ENCODE measurements at places on chromosomes 2 and 18.

DNA sequence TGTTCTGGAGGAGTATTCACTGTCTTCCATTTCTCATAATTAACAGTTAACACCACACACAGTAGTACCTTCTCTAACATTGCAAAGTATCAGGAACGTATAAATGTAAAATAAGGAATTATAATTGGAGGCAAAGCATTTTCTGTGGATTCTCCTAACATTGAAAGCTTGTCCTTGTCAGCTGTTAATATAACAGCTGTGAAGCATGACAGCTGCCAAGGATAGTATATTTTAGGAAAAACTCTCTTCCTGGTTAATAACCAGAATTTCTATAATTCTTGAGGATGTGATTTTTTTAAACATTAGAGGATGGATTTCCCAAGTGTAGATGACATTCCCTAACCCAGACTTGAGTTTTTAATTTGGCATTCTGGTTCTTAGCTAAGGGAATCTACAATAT is 110.3 kb downstream of the EPC2 start:
- no peak for DNase-seq

DNA sequence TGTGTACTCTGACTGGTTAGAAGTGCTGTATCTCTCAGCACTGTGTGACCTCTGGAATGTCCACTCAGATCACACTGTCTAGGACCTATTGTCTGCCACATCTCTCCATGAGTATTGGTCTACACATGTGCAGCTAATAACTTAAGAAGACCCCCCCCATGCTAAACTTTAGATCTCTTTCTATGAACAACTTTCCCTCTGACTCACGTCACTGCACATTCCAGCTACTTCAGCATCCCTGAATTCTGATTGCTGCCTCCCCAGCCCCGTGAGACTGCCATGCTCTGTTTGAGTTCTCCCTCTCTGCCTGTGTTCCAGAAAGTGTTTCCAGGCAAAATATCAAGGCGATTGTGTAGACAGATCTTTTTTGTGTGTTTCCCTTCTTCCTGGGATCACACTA is 41.8 kb downstream of the RAPGEF4 start:
- no peak for DNase-seq

DNA sequence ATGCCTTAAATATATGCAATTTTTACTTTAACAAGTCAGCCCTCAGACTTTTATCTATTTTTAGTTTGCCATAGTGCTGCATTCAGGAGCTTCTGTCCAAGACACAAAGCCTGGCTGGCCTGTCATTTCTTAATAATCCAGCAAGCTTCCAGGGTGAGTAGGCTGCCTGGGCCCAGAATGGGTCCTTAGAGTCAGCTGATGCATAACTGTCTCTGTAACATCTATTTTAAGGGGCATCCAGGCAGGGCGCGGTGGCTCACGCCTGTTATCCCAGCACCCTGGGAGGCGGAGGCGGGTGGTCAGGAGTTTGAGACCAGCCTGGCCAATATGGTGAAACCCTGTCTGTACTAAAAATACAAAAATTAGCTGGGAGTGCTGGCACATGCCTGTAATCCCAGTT is 11.8 kb upstream of the GNLY start:
- DNase-seq: no peak

GRCh38 chr2:10957391-10957790 is 45.7 kb downstream of the KCNF1 start:
- DNase-seq: no peak

GRCh38 chr2:169005080-169005598 is 26.0 kb downstream of the ABCB11 start:
- DNase-seq: no peak

DNA sequence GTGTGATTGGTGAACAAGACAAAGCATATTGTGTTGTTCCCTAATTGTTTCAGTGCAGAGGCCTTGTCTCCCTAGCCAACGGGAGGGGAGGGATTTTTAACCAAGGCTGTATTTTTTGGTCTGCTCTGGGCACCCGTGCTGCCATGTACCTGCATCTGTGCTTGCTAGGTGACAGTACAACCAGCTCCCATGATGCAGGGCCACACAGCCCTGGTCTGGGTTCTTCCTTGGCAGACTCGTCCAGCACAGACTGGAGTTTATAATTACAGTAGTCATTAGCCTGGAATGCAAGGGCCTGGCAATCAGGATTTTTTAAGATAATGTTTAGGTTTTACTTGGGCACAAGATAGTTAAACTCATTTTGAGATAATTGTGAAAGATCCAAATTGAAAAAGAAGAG is 36.4 kb downstream of the TCF7L1 start:
- no peak for DNase-seq

- DNase-seq: no peak
Measured at GRCh38 chr18:63817441-63818051, 42.3 kb downstream of the SERPINB7 start.

GRCh38 chr2:231685349-231686191 is 22.8 kb upstream of the PTMA start:
- no peak for DNase-seq

GRCh38 chr2:48332286-48332685 is 197.7 kb upstream of the STON1 start:
- no peak for DNase-seq

GRCh38 chr2:157625296-157625695 is 3.4 kb downstream of the ACVR1C start:
- no peak for DNase-seq

DNA sequence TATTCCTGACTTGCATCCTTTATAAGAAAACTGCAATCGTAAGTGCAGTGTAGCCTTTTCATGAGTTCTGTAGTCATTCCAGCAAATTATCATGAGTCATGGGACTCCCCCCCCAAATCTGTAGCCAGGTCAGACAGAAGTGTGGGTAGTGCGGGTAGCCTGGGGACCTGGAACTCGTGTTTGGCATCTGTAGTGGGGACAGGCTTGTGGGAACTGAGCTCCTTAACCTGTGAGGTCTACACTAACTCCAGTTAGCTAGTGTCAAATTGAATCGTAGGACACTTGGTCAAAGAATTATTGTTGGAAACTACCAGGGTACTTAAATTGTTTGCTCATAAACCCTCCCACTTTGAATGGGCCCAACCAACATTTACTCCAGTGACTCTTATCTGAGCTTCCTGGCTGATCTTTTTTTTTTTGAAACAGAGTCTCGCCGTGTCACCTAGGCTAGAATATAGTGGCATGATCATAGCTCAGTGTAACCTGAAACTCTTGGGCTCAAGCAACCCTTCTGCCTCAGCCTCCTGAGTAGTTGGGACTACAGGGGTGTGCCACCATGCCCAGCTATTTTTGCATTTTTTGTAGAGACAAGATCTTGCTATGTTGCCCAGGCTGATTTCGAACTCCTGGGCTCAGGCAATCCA is 12.4 kb downstream of the PFN4 start:
- no peak for DNase-seq

- no peak for DNase-seq
Measured at GRCh38 chr18:10477121-10477862, 22.9 kb downstream of the APCDD1 start.

DNA sequence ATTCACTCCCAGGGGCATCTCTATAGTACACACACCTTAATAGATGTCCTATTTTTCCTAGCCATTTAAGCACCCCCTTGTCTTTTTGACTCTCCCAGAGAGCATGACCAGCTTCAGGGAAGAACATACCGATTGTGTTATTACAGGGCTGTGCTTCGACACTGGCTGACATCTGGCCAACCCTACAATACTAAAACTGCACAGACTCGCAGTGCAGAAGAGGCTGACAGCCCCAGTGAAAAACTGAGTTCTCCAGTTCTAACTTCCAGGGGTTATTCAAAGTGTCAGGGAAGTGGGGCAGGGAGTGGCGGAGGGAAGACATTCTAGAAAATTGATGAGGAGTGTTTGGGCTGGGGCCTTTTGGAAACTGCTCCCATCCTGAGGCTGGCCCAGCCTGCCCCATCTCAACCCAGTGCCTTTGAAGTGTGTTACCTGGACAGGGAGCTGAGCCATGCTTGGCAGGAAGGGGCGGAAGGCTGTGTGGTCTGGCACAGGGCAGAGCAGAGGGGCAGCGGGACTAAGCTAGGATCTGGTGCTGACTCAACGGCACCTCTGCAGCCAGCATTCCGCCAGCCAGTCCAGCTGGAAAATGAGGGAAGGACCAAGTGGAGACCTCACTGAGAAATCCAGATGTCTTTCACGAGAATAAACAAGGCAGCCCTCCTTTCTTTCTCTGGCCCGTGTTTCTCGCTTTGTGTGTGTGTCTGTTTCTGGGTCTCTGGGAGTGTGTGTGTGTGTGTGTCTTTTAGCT is 15.4 kb upstream of the IGFBP5 start:
- no peak for DNase-seq

GRCh38 chr18:4125627-4126230 is 329.4 kb downstream of the DLGAP1 start:
- no peak for DNase-seq

DNA sequence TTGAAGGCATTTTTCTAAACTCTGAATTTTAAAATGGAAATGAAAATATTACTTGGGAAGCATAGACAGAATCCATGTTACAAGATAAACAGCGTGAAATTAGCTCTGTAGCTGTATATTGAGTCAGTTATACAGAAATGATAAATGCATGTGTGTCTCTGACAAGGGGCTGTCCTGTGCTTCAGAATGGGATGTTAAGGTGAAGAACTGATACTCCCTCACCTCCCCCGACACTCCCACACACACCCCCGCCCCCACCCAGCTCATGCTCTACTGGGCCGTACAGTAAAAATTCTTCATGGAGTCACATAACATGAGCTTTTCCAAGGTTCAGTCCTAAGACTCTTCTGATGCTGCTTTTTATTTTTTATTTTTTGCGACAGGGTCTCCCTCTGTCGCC is 869 bp upstream of the THUMPD2 start:
- DNase-seq: no peak

DNA sequence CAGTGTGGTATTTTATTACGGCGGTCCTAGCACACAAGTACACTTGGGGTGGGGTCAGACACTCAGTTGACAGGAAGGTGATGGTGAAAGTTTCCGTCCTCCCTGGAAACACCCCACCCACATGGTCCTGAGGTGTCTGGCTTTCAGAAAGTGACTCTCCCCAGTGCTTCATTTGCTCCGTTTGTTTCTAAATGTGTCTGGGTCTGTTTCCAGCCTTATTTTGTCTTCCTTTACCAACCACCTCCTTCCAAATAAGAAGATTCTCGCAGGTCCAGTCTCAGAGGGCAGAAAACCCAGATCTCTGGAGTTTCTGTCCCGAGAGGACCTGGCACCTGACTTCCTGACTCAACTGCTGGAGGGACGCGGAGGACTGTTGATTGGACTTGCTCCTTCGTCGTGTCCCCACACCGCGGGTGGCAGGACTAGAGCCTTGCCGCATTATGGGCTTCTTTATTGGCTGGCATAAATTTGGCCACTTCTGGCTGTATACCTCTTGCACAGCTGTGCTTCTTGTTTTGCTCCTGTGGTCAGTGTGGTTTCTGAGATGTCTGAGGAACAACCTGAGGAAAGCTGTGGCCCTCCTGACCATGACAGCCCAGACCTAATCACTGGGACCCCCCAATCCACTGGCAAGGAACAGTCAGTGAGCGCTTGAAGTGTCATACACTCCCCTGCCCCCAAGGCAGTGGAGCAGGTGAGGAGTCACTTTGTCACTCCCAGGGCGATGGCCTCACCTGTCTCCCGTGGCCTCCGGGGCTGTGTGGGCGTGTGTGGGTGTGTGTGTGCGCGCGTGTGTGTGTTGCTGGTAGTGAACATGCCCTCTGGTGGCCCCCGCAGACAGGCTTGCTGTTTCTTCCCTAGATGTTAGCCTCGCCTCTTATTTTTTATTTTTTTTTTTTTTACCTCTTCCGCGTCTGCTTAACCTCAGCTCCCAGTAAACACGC is 45.6 kb downstream of the MEX3C start:
- no peak for DNase-seq

- DNase-seq: no peak
Measured at GRCh38 chr2:8752385-8752784, 70.5 kb downstream of the ID2 start.

DNA sequence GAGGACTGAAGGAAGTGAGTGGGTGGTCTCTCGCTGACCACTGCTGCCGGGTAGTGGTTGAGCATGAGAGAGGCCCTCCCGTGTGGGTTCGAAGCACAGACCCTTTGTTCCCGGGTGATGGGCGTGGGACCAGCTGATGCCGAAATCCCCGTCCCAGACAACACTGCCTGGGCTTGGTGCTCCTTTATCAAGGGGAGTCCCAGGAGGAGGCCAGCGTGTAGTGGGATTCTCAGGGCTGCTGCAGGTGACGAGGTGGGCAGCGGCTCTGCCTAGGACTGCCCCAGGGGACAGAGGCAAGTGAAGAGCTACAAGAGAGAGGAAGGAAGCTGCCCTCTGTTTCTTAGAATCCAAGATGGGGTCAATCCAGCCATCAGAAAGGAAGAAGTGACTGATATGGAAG is 251.3 kb upstream of the PXDN start:
- no peak for DNase-seq

DNA sequence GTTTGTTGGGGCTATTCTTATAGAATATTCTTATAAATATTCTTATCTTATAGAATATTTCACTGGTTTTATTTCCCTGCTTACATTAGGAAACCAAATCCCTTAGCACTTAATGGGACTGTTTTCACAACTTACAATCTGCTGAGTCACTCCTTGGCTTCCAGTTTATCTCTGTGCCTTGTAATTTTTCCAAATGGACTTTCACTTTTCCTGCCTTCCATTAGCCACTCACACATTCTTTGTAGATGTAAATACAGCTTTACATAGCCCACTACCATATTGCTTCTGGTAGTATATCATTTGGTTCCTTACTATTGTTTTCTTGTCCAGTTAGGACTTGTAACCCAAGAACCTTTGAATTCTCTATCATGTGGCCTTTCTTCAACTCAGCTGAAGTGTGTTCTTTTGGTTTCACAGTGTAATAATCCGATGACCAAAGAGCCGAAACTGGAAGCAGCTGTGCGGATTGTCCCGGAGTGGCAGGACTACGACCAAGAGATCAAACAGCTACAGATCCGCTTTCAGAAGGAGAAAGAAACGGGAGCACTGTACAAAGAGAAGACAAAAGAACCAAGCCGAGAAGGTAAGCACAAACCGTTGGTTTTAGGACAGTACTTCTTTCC is 96.1 kb downstream of the UGGT1 start:
- DNase-seq: no peak

GRCh38 chr2:240791821-240792628 is 28.0 kb downstream of the KIF1A start:
- peak; percentile 50 for DNase-seq

- no peak for DNase-seq
Measured at GRCh38 chr2:42835577-42836371, 43.4 kb upstream of the HAAO start.

DNA sequence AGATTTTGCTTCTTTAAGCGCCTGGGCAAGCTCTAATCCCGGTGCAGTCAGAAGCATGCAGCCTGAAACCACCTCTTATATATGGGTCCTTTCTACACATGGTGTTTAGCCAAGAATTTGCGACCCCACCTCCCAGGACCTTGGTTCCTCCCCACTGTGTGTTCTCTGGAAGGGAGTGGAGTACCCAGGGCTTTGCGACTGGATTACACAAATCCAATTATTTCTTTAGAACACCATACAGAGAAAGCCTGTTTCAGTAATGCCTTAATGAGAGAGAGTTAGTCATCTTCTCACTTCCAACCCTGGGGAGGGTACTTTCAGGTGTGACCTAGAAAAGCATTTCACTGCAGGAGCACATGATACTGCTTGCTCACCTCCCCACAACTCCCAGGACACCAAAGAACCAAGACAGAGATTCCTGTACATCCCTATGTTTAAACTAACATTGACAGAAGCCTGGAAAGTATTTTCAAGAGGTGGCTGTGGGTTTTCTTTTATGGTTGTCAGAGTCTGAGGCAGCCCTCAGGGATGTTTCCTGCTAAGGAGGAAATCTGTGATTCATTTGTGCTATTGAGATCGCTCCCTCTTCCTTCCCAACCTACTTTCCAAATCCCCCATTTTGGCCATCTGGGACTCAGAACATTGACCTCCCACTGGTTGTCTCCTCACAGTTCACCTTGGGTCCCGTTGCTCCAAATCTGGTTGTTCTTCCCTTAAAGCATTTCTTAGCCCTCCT is at the start of gene CAPN14:
TSS of gene CAPN14 (minus strand) at position 51 of the 736 bp plus-strand sequence. CDS start 12,068 bp downstream, outside the sequence.
- DNase-seq: no peak

GRCh38 chr2:95296880-95297487 is at the start of gene KCNIP3:
TSS of gene KCNIP3 (plus strand) at chr2:95297347. CDS start at chr2:95297439, 92 bp downstream.
- no peak for DNase-seq
